ENCODE measurements at places on chromosomes 4 and X.

DNA sequence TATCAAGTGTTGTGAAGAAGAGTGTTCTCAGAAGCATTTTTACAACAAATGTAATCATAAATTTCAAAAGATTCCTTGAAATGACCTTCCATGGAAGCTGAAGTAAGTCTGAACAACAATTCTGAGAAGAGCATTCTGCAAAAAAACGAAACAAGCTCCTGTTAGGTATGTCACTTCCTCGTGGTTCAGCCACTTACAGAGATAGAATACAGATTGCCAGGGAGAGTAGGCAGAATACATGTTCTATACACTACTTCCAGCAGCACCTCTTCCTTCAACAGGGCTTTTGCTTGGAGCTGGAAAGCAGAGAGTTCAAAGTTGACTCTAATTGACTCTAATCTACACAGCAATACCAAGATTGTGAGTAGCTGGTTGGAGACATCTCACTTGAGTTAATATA is 274.5 kb downstream of the ADGRA3 start:
- H3K36me3 ChIP-seq = no peaks in the 10 kb centered on the region
- no peak overlapping the region for H3K27ac ChIP-seq
- H3K4me3 ChIP-seq = no peak overlapping the region

GRCh38 chr4:144647095-144647561 is 1.2 kb downstream of the HHIP start:
- no peak overlapping the region for H3K4me3 ChIP-seq
- H3K4me1 ChIP-seq = peaks cover 16% of the 10 kb centered on the region
- H3K27me3 ChIP-seq = peaks cover 23% of the 10 kb centered on the region
- H3K36me3 ChIP-seq = no peaks in the 10 kb centered on the region
- DNase-seq = no peak

- peak; percentile 48 for DNase-seq
- no peaks in the 10 kb centered on the region for H3K27me3 ChIP-seq
- H3K27ac ChIP-seq = peak overlapping the region; percentile 90
These were observed 552 bp downstream of the NKRF start for GRCh38 chrX:119605464-119606279.

DNA sequence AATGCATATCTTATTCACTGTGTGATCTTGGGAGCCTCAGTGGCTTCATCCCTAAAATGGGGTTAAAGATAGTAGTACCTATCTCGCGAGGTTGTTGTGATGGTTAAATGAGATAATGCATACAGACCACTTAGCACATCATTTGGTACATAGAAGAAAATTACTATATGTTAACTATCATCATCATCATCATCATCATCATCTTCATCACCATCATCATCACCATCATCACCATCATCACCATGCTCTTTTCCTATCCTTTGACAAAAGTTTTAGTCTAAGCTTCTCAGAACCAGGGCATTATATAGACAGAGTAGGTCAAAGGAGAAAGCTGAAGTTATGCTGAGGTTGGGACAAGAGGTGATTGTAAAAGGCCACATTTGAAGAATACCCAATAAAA is 145.0 kb downstream of the GPC3 start:
- no peak for DNase-seq
- H3K4me3 ChIP-seq = no peak overlapping the region
- H3K36me3 ChIP-seq = no peaks in the 10 kb centered on the region
- H3K27ac ChIP-seq = no peak overlapping the region

DNA sequence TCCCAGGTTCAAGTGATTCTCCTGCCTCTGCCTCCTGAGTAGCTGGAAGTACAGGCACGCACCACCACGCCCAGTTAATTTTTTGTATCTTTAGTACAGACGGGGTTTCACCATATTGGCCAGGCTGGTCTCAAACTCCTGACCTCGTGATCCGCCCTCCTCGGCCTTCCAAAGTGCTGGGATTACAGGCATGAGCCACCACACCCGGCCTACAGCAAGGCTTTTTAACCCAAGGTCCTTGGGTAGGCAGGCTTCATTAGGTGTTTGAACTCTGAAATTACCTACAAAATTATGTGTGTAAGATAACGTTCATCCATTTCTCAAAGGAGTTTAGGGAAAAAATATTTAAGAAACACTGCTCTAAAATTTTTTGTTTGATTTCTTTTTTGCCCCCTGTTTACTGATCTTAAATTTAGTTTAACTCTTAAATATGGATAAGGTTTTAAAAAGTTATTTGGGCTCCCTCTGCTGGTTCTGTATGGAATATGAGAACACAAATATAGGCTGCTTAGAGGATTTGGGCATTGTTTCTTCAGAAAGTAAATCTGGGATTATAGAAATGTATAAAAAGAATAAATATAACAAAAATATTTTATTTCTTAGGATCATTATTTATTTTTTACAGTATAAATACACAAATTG is 92.8 kb downstream of the CBR4 start:
- no peak overlapping the region for H3K4me3 ChIP-seq
- no peaks in the 10 kb centered on the region for H3K36me3 ChIP-seq
- DNase-seq = peak; percentile 54
- H3K4me1 ChIP-seq = no peaks in the 10 kb centered on the region
- H3K27ac ChIP-seq = no peak overlapping the region

GRCh38 chr4:537436-538264 is 38.4 kb downstream of the TMEM271 start:
- no peaks in the 10 kb centered on the region for H3K4me1 ChIP-seq
- DNase-seq = no peak
- H3K27me3 ChIP-seq = no peaks in the 10 kb centered on the region
- no peak overlapping the region for H3K4me3 ChIP-seq
- H3K27ac ChIP-seq = no peak overlapping the region
